ENCODE measurements at places on chromosomes 4 and X. TPM values are rescaled to one million over a fixed set of nuclear protein-coding genes. Genes with fewer than 3 reads are reported as not detected.
A peak's percentile ranks its signal among the peaks of the same experiment; 100 is the strongest.

- DNase-seq: no peak
- H3K27me3 ChIP-seq: no peaks in the 10 kb centered on the region
- H3K4me1 ChIP-seq: no peaks in the 10 kb centered on the region
- no peak overlapping the region for H3K4me3 ChIP-seq
- no peaks in the 10 kb centered on the region for H3K36me3 ChIP-seq
Measured at GRCh38 chrX:55159551-55159950, 60.6 kb upstream of the PAGE5 start.

DNA sequence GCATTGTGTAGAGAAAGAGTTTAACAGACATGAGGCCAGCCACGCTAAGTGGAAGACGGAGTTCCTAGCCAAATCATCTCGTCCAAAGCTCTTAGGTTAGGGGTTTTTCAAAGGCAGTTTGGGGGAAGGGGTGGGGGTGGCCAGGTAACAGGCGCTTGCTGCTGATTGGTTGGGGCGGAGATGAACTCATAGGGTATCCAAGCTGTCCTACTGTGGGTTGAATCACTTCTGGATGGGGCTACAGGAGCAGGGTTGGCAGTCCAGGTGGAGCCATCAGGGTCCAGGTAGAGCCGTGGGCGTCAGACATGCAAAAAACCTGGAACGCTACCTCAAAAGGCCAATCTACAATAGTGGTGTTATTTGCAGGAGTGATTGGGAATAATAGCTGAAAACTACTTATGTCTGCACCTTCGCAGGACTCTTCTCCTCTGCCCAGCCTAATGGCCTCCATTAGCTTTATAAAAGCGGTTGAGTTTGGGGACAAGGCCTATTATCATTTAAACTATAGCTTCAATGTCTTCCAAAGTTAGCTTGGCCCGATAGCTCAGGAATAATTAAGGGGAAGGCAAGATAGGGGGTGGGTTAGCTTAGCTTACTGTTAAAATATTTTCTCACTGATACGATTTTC, 579.6 kb downstream of the NLGN4X start:
- no peaks in the 10 kb centered on the region for H3K4me1 ChIP-seq
- no peak for DNase-seq
- H3K27ac ChIP-seq: no peak overlapping the region
- H3K36me3 ChIP-seq: no peaks in the 10 kb centered on the region
- no peak overlapping the region for H3K4me3 ChIP-seq
- no peaks in the 10 kb centered on the region for H3K27me3 ChIP-seq

DNA sequence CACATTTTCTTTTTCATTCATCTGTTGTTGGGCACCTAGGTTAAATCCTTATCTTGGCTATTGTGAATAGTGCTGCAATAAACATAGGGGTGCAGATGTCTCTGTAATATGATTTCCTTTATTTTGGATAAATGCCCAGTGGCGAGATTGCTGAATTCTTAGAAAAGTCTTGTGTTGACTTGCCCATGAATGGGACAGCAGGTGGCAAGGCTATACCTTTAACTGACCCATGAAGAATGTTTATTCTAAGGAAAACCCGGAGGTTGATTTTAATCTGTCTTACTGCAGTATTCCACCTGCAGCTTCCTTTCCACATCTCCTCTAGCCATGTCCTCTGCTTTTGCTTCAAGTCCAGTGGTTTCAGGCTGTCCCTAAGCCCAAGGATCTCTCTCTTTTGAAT, 220.6 kb downstream of the SNCA start:
- no peaks in the 10 kb centered on the region for H3K27me3 ChIP-seq
- H3K4me1 ChIP-seq: no peaks in the 10 kb centered on the region
- no peak overlapping the region for H3K4me3 ChIP-seq
- no peaks in the 10 kb centered on the region for H3K36me3 ChIP-seq
- DNase-seq: no peak

DNA sequence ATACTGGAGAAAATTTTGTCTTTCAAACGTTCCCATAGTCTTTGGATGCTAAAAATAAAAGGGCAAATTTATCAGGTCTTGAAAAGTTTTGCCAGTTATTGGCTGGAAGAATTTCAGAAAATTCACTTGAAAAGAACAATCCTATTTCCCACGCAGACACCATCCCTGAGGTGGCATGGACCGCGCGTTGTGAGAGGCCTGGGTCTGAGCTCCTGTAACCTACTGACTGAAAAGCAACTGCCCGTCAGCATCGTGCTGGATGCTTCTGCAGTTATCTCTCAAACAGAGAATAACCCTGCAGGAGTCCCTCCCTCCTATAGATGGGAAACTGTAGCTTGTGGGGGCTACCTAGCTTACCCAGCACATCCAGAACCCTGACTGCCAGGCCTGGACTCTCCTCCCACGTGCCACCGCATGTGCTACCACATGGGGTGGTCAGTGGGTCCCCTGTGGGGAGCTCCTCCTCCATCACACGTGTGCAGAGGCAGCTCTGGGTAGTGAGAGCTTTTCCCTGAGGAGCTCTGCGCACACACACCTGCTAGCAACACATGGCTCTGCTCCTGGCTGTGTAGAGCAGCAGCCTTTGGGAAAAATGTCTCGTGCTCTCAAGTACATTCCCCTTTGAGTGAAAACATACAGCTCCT, 36.1 kb downstream of the NSG1 start:
- H3K4me3 ChIP-seq: no peak overlapping the region
- no peaks in the 10 kb centered on the region for H3K27me3 ChIP-seq
- H3K27ac ChIP-seq: no peak overlapping the region
- no peak for DNase-seq
- H3K36me3 ChIP-seq: peaks cover 38% of the 10 kb centered on the region

DNA sequence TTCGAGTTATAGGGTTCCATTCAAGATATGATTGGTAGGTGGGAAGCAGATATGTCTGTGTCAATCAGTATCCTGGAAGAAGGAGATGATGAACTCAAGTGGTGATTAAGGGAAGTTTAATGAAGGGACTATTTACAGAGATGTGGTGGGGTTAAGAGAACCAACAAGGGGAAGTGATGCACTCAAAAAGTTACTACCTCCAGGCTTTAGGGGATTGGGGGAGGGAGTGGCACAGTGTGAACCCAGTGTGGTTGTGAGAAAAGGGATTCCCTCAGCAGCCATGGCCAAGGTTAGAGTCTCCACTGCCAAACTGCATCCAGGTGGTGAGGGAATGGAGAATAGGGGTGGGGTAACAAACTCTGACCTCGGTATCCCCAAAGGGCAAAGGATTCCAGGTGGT, 27.9 kb downstream of the PKD2 start:
- H3K4me1 ChIP-seq: no peaks in the 10 kb centered on the region
- no peak overlapping the region for H3K4me3 ChIP-seq
- H3K27ac ChIP-seq: no peak overlapping the region
- no peak for DNase-seq
- H3K36me3 ChIP-seq: peaks cover 36% of the 10 kb centered on the region

HEPH gene
- total RNA-seq: 23.5 TPM

- peaks cover 4% of the 10 kb centered on the region for H3K4me1 ChIP-seq
- no peak for DNase-seq
- no peak overlapping the region for H3K4me3 ChIP-seq
- peaks cover 7% of the 10 kb centered on the region for H3K36me3 ChIP-seq
- H3K27ac ChIP-seq: no peak overlapping the region
Measured at GRCh38 chr4:5843573-5844530, 49.0 kb downstream of the CRMP1 start.

DNA sequence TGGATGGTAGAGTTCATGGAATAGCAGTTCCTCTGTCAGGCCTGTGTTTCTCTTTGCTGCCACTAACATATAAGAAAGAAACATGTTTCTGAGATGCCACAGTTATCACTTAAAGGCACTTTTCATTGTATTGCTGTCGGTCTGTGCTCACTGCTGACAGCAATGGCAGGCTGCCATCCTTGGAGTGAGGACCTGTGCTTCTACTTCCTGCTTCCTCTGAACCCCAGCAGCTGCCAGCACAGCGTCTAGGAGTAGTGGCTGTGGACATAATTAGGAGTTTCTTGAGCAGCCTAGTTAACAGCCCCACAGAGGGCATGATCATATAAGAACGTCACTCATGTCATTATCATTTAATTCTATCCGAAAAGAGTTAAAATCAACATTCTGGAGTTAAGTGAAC, 30.5 kb downstream of the F11 start:
- no peaks in the 10 kb centered on the region for H3K4me1 ChIP-seq
- no peak for DNase-seq
- no peak overlapping the region for H3K27ac ChIP-seq
- H3K4me3 ChIP-seq: no peak overlapping the region
- peaks cover 1% of the 10 kb centered on the region for H3K27me3 ChIP-seq

DNA sequence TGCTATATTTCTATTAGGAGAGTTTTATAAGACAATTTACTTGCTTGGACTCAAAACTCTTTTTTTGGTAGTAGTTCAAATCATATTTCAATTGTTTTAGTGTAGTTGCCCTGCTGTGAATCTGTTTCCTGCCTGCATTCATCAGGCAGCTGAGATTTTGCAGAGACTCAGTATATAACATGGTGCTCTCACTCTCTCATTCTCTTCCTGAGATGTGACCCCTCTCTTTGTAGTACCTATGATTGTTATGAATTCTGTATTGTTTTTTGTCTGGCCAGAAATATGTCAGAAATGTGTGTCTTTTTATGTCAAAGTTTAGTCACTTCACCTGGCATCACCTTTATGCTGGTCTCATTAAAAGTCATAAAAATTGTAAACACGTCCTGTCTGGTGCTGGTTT, 374.0 kb downstream of the RAPGEF2 start:
- no peaks in the 10 kb centered on the region for H3K36me3 ChIP-seq
- H3K27ac ChIP-seq: no peak overlapping the region
- H3K4me3 ChIP-seq: no peak overlapping the region
- no peak for DNase-seq
- no peaks in the 10 kb centered on the region for H3K27me3 ChIP-seq
- no peaks in the 10 kb centered on the region for H3K4me1 ChIP-seq

- peak overlapping the region; percentile 93 for H3K4me3 ChIP-seq
- H3K27me3 ChIP-seq: peaks cover 3% of the 10 kb centered on the region
- no peaks in the 10 kb centered on the region for H3K4me1 ChIP-seq
- no peaks in the 10 kb centered on the region for H3K36me3 ChIP-seq
- peak; percentile 42 for DNase-seq
Measured at GRCh38 chrX:41085878-41086626, 807 bp downstream of the USP9X start.

GRCh38 chrX:11209798-11210414, 83.3 kb upstream of the AMELX start:
- H3K27ac ChIP-seq: no peak overlapping the region
- no peaks in the 10 kb centered on the region for H3K36me3 ChIP-seq
- H3K27me3 ChIP-seq: no peaks in the 10 kb centered on the region
- peaks cover 2% of the 10 kb centered on the region for H3K4me1 ChIP-seq

PAGE4 gene
- total RNA-seq: not detected

GRCh38 chr4:76238236-76238635, 13.3 kb upstream of the FAM47E start:
- DNase-seq: no peak
- no peak overlapping the region for H3K4me3 ChIP-seq
- H3K27ac ChIP-seq: no peak overlapping the region
- H3K27me3 ChIP-seq: peaks cover 10% of the 10 kb centered on the region
- H3K36me3 ChIP-seq: no peaks in the 10 kb centered on the region
- H3K4me1 ChIP-seq: no peaks in the 10 kb centered on the region

DNA sequence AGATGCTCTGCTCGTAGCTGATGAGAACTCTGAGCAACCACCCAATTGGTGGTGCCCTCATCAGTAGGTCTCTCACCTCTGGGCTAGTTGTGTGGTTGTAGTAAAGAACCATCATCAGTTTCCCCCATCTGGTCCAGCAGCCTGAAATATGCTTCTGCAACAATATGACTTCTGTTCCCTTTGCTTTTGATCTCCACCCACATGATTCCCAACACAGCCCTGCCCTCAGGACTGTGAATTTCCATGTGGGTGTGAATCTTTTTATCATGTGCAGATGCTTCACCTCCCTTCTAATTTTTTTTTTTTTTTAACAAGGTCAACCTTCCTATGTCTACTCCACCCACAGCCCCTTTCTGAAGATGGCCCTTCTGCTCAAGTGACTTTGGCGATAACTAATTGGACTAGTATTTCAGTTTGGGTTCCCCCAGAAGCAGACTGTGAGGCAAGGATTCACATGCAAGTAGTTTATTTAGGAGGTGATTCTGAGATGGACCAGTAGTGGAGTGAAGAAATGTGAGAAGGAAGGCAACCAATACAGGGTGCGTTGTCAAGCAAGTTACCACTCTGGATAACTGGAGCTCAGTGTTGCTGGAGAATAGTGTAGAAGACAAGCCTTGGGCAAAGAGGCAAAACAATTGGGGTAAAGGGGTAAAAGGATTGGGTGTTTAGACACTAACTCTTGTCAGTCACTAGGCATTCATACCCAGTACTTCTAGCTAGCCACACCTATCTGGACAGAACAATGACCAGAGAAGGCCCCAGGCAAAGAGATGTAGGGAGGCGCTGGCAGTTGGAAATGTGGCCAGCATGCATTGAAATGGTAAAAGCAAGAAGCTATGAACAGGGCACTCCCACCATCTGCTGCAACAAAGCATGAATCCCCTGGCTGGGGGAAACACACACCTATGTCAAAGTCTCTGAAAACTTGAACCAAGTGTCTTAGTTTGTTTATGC, 466.2 kb downstream of the BCOR start:
- H3K27ac ChIP-seq: no peak overlapping the region
- no peaks in the 10 kb centered on the region for H3K36me3 ChIP-seq
- H3K4me1 ChIP-seq: no peaks in the 10 kb centered on the region
- H3K27me3 ChIP-seq: peaks cover 14% of the 10 kb centered on the region

RAP2C gene
- total RNA-seq: 24.4 TPM

DNA sequence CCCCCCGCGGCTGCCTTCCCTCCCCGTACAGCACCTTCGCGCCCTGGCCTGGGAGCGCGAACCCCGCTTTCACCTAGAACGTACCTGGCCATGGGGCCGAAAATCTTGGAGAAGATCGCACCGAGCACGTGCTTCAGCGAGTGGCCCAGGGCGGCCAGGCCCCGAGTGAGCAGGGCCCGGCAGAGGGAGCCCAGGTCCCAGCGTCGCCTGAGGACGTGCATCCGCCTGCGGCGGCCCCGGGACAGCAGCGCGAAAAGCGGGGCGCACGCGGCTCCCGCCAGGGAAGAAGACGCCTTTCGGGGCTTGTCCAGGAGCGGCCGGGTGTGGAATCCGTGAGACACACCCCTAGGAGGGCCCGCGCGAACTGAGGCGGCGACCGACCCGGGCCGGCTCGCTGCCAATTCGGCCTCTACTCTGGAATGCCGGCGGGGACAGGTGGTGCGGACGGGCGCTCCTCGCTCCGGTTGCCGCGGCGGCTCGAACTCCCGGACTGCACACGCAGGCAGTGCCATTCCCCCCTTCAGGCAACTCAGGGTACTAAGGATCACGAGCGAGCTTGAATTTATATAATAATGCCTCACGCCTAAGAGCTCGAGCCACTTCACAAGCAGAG, at the start of gene HS6ST2:
TSS of gene HS6ST2 (minus strand) at position 539 of the 613 bp plus-strand sequence.
- no peak within 1 kb of the TSS for H3K27ac ChIP-seq
- no peaks in the 10 kb centered on the region for H3K4me1 ChIP-seq
- DNase-seq: no peak
- H3K27me3 ChIP-seq: peaks cover 18% of the 10 kb centered on the region
- H3K4me3 ChIP-seq: no peak within 1 kb of the TSS
- no peaks in the 10 kb centered on the region for H3K36me3 ChIP-seq

GRCh38 chr4:86233681-86234080, 126.2 kb downstream of the MAPK10 start:
- no peaks in the 10 kb centered on the region for H3K36me3 ChIP-seq
- H3K27ac ChIP-seq: no peak overlapping the region
- no peaks in the 10 kb centered on the region for H3K27me3 ChIP-seq
- peaks cover 3% of the 10 kb centered on the region for H3K4me1 ChIP-seq
- no peak overlapping the region for H3K4me3 ChIP-seq

GRCh38 chr4:181259081-181259709, 984.0 kb upstream of the TENM3 start:
- H3K27ac ChIP-seq: no peak overlapping the region
- no peak overlapping the region for H3K4me3 ChIP-seq
- H3K27me3 ChIP-seq: no peaks in the 10 kb centered on the region
- H3K36me3 ChIP-seq: no peaks in the 10 kb centered on the region
- no peaks in the 10 kb centered on the region for H3K4me1 ChIP-seq

CT45A3 gene
- not detected for total RNA-seq

- peak; percentile 4 for DNase-seq
- H3K4me1 ChIP-seq: peaks cover 2% of the 10 kb centered on the region
- H3K27me3 ChIP-seq: no peaks in the 10 kb centered on the region
- H3K36me3 ChIP-seq: no peaks in the 10 kb centered on the region
Measured at GRCh38 chr4:138439143-138439581, 197.0 kb upstream of the SLC7A11 start.

Measured in IMR-90 (cell line).